HepG2 (cell line): ENCODE measurements at places on chromosomes 12 and 14. TPM values are rescaled to one million over a fixed set of nuclear protein-coding genes. Genes with fewer than 3 reads are reported as not detected.

GRCh38 chr12:121190523-121191031 lies 19.4 kb upstream of the P2RX4 start:
- H3K36me3 ChIP-seq, result no peaks in the 10 kb centered on the region
- peaks cover 1% of the 10 kb centered on the region for H3K4me1 ChIP-seq
- H3K27ac ChIP-seq, result no peak overlapping the region
- no peak overlapping the region for H3K4me3 ChIP-seq
- peaks cover 16% of the 10 kb centered on the region; the same call in 1 of the 3 replicates for H3K27me3 ChIP-seq

GRCh38 chr12:29451888-29452287 lies 45.6 kb downstream of the OVCH1 start:
- H3K4me1 ChIP-seq, result no peaks in the 10 kb centered on the region
- DNase-seq, result no peak
- no peaks in the 10 kb centered on the region for H3K36me3 ChIP-seq
- H3K4me3 ChIP-seq, result no peak overlapping the region

GRCh38 chr12:114767084-114767760 lies 83.2 kb upstream of the TBX3 start:
- no peak overlapping the region for H3K4me3 ChIP-seq
- DNase-seq, result no peak
- no peaks in the 10 kb centered on the region for H3K36me3 ChIP-seq
- peaks cover 35% of the 10 kb centered on the region for H3K4me1 ChIP-seq
- H3K27me3 ChIP-seq, result no peaks in the 10 kb centered on the region
- no peak overlapping the region for H3K27ac ChIP-seq

- H3K4me3 ChIP-seq, result no peak overlapping the region
- H3K27me3 ChIP-seq, result no peaks in the 10 kb centered on the region
- H3K36me3 ChIP-seq, result peaks cover 61% of the 10 kb centered on the region
- no peak overlapping the region for H3K27ac ChIP-seq
Observed at GRCh38 chr12:103780093-103780440, 61.0 kb downstream of the NT5DC3 start.

LMNTD1 gene
- total RNA-seq, result not detected in 2 replicates

DNA sequence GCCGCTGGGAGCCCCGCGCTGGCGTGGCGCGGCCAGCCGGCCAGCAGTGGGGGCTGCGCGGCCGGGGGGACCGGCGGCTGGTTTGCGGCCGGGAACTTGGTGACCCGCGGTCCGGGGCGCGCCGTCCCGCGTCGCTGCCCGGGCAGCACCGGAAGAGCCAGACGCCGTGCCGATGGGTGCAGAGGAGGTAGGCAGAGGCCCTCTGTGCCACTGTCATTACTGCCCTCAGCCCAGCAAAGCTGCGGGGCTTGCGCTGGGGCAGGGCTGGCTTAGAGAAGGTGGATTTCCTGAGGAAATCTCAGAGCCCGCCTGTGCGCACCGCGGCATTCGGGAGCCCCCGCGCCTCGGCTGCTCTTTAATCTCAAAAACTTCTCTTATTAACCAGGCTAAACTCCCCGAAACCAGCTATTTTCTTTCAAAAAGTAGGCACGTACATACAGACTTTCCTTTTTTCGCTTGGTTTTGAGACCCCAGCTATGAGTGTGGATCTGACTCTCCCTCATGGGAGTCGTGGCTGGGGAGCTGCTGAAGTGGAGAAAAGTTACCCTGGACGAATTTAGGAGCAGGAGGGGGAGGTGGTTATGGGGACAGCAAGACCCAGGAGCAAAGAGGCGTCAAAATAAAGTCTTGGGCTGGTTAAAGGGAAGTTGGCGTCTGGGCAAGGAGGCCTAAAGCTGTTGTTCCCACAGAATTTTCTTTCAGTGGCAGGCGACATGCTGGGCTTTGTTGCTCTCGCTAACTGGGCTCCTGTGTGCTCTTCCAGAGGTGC lies 802 bp downstream of the SUSD6 start:
- no peak for DNase-seq
- peak overlapping the region; percentile 6 for H3K27ac ChIP-seq
- H3K27me3 ChIP-seq, result no peaks in the 10 kb centered on the region
- H3K4me1 ChIP-seq, result peaks cover 65% of the 10 kb centered on the region

- no peak overlapping the region for H3K27ac ChIP-seq
- H3K27me3 ChIP-seq, result no peaks in the 10 kb centered on the region
- H3K36me3 ChIP-seq, result peaks cover 2% of the 10 kb centered on the region; the same call in 1 of the 2 replicates
- H3K4me1 ChIP-seq, result peaks cover 13% of the 10 kb centered on the region
Observed at GRCh38 chr14:31336646-31337045, 83.7 kb downstream of the HEATR5A start.

GRCh38 chr14:23033801-23034497 lies 751 bp downstream of the PSMB5 start:
- DNase-seq, result no peak
- H3K27ac ChIP-seq, result peak overlapping the region; percentile 90
- no peaks in the 10 kb centered on the region for H3K27me3 ChIP-seq

MGST1 gene
- 96.0 and 119 TPM in 2 replicates for total RNA-seq

- H3K4me1 ChIP-seq, result peaks cover 20% of the 10 kb centered on the region
- DNase-seq, result no peak
- H3K27ac ChIP-seq, result no peak within 1 kb of the TSS
- no peak within 1 kb of the TSS for H3K4me3 ChIP-seq
- H3K36me3 ChIP-seq, result no peaks in the 10 kb centered on the region
- peaks cover 16% of the 10 kb centered on the region; the same call in 1 of the 3 replicates for H3K27me3 ChIP-seq
Observed at GRCh38 chr14:93926873-93927799, at the start of gene FAM181A. TSS of gene FAM181A (plus strand) at chr14:93927344. CDS start at chr14:93928286, 942 bp downstream.

RPS6KL1 gene
- total RNA-seq, result 8.1 and 11.5 TPM in 2 replicates

DNA sequence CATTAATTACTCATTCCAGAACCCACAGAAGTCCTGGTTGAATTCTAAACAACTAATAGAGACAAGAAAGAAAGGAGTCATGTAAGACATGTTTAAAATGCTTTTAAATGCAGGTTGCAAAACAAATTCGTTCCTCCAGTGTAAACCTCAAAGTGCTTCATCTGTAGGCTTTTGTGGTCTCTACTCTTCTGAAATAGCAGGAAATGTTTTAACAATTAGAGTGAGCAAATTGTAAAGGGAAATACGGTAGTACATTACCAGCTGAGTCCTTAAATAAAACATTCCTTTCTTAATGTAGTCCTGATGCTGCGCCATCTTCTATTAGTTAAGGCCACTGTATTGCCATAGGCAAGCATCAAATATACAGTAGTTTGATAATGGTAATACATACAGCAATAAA lies 1934.2 kb upstream of the SEL1L start:
- DNase-seq, result no peak
- no peaks in the 10 kb centered on the region for H3K4me1 ChIP-seq
- no peaks in the 10 kb centered on the region for H3K27me3 ChIP-seq
- H3K27ac ChIP-seq, result no peak overlapping the region
- no peaks in the 10 kb centered on the region for H3K36me3 ChIP-seq

DNA sequence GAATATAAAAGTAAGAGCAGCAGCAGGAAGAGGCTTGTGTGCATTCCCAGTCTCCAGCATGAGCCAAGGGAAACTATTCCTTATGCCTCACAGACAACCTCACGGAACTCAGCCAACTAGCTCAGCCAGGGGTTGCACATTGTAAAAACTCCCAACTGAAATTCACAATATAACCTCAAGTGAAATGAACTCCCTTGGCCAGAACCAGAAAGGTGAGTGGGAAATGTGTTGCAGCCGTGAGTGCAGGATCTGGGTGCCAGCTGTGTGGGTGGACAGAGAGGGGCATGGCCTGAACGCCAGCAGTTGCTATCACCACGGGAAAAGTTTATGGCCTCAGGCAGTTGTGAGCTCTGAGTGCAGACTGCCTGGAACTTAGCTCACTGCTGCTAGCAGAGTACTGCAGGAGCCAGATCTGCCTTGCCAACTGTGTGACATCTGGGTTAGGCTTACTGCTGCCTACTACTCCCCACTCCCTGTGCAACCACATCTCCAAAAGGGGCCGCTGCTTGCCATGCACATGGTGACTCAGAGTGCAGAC lies 2.3 kb upstream of the CLEC1A start:
- H3K4me3 ChIP-seq, result no peak overlapping the region
- no peak overlapping the region for H3K27ac ChIP-seq
- no peaks in the 10 kb centered on the region for H3K4me1 ChIP-seq
- no peaks in the 10 kb centered on the region for H3K36me3 ChIP-seq
- no peaks in the 10 kb centered on the region for H3K27me3 ChIP-seq

DNA sequence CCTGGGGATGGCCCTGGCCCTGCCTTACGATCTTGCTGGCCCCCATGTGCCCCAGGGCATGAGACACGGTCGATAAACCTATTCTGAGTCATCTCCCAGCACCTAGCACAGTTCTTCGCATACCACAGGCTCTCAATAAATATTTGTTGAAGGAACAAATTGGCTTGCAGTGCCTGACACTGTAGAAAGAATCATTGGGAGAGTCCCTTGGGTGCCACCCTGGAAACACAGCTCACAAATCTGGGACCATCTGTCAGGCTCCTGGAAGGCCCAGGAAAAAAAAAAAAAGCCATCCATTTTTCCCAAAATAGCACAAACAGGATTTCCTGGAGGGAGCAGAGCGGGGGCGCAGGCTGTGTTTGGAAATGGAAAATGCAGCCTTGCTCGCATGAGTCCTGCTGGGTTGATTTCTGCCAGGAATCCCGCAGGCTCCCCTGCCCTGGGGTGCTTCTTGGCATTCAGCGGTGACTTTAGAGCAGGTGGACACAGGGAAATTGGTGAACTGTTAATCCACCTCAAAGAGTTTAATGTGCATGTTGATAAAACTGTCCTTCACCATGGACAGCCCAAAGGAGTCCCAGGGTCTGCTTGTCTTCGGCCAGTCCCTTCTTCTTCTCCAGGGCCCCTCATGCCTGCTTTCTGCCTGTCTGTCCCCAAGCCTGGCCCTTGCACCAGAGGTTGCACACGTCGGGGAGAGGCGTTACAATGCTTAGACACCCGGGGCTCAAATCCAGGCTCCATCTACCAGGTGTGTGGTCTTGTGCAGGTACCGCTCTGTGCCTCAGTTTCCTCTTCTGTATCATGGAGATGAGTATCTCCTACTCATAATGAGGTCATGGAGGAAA lies 106.1 kb upstream of the RFLNA start:
- no peak overlapping the region for H3K4me3 ChIP-seq
- DNase-seq, result peak; percentile 30
- H3K36me3 ChIP-seq, result no peaks in the 10 kb centered on the region
- H3K27me3 ChIP-seq, result no peaks in the 10 kb centered on the region; the same call in 1 of the 2 replicates

- no peak overlapping the region for H3K4me3 ChIP-seq
- DNase-seq, result no peak
- no peak overlapping the region for H3K27ac ChIP-seq
Observed at GRCh38 chr12:127272864-127273263, 994.1 kb upstream of the TMEM132C start.

UNC79 gene
- total RNA-seq, result not detected in 2 replicates

CD27 gene
- total RNA-seq, result not detected in 2 replicates

GRCh38 chr12:50055831-50056638 lies 1.4 kb upstream of the ASIC1 start:
- H3K27me3 ChIP-seq, result peaks cover 9% of the 10 kb centered on the region; the same call in 1 of the 2 replicates
- H3K4me1 ChIP-seq, result peaks cover 34% of the 10 kb centered on the region
- DNase-seq, result peak; percentile 30
- H3K36me3 ChIP-seq, result no peaks in the 10 kb centered on the region

DNA sequence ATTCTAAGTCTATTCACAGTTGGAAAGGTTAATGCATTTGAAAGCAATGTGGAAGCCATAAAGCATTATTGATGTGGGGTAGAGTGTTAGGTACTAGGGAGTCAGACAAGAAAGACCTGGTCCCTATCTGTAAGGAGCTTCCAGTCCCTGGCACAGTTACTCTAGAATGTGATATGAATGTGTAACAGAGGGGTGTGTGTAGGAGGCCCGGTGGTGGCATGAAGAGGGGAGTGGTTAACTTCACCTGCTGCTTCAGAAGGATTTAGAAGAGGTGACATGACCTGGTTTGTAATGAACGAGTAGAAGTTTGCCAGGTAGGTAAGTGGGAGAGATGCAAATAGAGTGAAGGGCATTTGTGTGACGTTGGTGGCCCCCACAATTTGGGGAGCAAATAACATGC lies 15.1 kb upstream of the GALNT6 start:
- no peak for DNase-seq
- H3K36me3 ChIP-seq, result no peaks in the 10 kb centered on the region
- no peak overlapping the region for H3K27ac ChIP-seq
- no peaks in the 10 kb centered on the region for H3K27me3 ChIP-seq

DNA sequence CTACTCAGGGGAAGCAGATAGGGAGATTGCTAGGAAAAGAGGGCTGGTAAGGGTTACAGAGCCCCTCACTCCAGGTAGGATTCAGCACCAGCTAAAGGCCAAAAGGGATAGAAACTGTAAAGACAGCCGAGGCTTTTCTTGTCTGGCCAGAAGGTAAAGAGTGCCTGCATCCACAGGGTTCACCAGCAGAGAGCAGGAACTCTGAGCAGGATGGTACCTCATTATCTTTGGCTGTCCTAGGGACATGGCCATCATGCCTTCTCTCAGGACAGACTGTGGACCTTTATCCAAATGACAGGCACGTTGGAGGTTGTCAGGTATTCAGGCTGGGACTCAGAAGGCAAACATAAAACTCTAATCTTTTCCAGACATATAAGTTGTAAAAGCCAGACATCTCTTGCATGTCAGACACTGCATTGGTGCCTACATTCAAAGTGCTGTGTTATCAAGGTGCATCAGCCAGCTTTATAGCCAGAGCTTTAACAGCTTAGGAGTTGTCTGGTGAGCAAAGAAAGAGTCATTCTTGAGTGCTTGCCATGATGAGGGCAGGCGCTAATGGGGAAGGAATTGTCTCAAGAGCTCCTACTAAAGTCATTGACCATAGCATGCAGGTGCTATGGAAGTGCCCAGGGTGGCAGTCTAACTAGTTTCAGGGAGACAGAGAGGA lies 89.5 kb downstream of the PELI2 start:
- no peaks in the 10 kb centered on the region for H3K36me3 ChIP-seq
- H3K4me1 ChIP-seq, result no peaks in the 10 kb centered on the region
- no peak overlapping the region for H3K27ac ChIP-seq
- DNase-seq, result no peak
- no peak overlapping the region for H3K4me3 ChIP-seq
